A673 (cell line): ENCODE measurements at places on chromosomes 16 and 17. TPM values are rescaled to one million over a fixed set of nuclear protein-coding genes. Genes with fewer than 3 reads are reported as not detected.
A peak's percentile ranks its signal among the peaks of the same experiment; 100 is the strongest.

DNA sequence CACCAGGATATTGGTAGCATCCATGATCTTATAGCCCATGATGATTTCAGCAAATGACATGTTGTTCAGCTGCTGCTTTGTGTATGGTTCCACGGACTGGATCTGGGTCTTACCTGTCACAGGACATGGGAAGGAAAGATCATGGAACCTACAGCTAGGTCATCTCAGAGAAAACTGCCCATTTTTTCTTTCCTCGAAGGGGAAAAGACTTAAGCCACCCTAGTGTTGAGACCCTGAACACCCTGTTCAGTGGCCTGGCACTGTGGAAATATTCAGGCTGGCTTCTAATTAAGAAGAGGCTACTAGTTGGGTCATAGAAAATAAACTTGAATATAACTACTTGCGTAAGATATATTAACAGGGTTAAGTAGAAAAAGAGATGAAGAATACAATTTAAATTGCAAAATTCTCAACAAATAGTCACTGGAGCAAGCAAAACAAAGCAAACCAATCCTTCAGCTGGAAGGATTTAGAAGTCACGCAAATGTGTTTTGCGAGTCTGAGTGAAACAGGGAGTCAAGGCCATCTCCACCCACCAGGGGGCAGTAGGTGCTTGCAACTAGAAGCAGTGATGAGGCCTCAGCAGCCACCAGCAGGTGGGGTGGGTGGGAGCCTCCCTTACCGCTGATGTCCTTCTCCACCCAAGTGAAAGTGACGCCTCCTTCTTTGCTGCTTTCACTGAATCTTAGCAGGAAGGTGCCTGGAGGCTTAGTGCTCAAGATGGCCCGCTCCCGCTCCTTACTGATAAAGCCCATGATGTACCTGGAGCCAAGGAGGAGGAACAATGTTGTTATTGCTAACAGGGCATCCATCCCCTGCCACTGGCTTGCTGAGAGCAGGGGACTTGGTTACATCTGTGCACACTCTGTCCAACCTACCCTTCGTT, 34.3 kb downstream of the STAT5A start:
- H3K4me1 ChIP-seq = no peaks in the 10 kb centered on the region
- peak; percentile 86 for DNase-seq
- H3K27me3 ChIP-seq = no peaks in the 10 kb centered on the region
- no peak overlapping the region for H3K4me3 ChIP-seq
- no peak overlapping the region for H3K27ac ChIP-seq

- DNase-seq = no peak
- no peaks in the 10 kb centered on the region for H3K27me3 ChIP-seq
- no peaks in the 10 kb centered on the region for H3K4me1 ChIP-seq
- no peaks in the 10 kb centered on the region for H3K36me3 ChIP-seq
- H3K27ac ChIP-seq = no peak overlapping the region
These were observed 31.3 kb downstream of the MPHOSPH6 start for GRCh38 chr16:82138478-82139285.

DNA sequence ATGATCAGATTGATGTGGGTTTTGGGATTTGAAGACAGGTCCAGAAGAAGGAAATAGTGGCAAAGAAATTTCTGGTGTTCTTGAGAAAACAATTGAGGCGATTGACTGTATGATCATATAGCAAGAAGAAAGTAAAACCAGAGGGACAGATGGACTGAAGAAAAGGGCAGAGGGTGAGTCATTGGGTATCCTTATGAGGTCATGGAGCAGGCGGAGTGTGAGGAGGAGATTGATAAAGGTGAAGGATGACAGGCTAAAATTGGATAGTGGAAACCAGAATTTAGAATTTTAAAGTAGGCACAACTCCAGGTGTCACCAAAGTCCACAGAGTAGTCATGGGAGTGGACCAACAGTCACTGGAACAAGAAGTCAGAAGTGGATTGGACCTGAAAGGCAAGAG, 1.4 kb upstream of the KRT28 start:
- H3K36me3 ChIP-seq = no peaks in the 10 kb centered on the region
- H3K4me1 ChIP-seq = no peaks in the 10 kb centered on the region
- no peak for DNase-seq
- H3K4me3 ChIP-seq = no peak overlapping the region

DNA sequence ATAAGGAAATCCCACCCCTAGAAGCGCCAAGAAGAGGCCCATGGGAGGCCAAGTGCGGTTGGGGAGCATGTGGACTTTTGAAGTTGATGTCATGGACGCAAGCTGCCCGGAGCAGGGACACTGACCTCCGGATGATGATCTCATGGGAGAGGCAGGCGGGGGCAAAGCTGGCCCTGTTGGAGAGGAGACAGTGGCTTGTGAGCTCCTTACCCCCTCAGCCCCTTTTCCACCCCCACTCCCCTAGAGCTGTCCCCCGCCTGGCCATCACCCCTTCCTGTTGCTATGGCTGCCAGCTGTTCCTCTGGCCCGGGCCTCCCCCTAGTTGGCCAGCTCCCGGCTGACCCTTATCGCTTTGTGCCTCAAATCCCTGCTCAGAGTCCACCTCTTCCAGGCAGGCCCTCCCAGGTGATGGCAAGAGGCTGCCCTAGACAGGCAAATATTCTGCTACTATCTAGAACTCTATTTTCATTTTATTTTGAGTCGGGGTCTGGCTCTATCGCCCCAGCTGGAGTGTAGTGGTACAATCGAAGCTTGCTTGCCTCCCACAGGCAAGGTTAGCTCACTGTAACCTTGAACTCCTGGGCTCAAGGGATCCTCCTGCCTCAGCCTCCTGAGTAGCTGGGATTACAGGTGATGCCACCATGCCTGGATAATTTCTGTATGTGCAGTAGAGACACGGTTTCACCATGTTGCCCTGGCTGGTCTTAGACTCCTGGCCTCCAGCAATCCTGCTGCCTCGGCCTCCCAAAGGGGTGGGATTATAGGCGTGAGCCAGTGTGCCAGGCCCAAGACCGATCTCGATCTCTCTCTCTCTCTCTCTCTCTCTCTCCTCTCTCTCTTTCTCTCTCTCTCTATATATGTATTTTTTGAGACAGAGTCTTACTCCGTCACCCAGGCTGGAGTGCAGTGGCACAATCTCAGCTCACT, 6.6 kb downstream of the NOTUM start:
- no peak for DNase-seq
- peaks cover 14% of the 10 kb centered on the region for H3K27me3 ChIP-seq
- no peak overlapping the region for H3K27ac ChIP-seq
- no peaks in the 10 kb centered on the region for H3K4me1 ChIP-seq
- H3K4me3 ChIP-seq = no peak overlapping the region

DNA sequence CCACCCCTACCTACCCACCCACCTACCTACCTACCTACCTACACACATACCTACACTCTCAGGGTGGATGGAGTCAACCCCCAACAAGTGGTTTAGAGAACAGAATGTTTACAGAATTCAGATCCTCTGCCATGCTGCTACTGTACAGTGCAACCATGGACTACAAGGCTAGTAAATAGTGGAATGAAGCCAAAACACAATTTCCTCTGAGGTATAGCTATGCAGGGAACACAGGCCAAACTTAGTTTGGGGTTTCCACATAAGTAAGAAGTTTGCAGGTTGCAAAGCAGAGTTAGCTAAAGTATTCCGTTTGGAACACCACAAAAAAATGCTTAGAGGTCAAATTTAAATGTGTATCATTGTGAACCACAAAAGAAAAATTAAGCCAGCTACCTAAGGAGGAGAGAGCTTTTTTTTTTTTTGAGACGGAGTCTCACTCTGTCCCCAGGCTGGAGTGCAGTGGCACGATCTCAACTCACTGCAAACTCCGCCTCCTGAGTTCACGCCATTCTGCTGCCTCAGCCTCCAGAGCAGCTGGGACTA, 2.7 kb upstream of the AP1G1 start:
- no peaks in the 10 kb centered on the region for H3K36me3 ChIP-seq
- no peak overlapping the region for H3K27ac ChIP-seq
- H3K4me3 ChIP-seq = no peak overlapping the region
- DNase-seq = no peak
- no peaks in the 10 kb centered on the region for H3K27me3 ChIP-seq
- H3K4me1 ChIP-seq = peaks cover 10% of the 10 kb centered on the region

DNA sequence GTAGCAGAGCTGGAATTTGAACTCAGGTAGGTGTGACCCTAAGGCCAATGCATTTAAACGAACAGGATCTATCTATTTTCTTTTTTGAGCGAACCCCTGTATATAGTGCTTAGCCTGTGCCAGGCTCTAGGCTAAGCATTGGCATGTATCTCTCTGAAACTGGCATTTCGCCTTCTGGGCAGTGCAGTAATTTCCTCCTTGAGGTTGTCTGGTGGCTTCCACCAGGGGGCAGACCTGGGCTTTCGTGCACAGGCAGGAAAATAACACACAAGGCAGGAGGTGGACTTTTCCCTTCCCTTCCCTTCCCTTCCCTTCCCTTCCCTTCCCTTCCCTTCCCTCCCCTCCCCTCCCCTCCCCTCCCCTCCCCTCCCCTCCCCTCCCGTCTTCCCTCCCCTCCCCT, 34.4 kb upstream of the PRKCB start:
- no peak overlapping the region for H3K27ac ChIP-seq
- peak; percentile 90 for DNase-seq
- H3K4me1 ChIP-seq = peaks cover 17% of the 10 kb centered on the region
- no peaks in the 10 kb centered on the region for H3K27me3 ChIP-seq

- H3K4me1 ChIP-seq = peaks cover 9% of the 10 kb centered on the region
- H3K4me3 ChIP-seq = no peak overlapping the region
These were observed 47.9 kb upstream of the SREBF1 start for GRCh38 chr17:17884391-17885357.

DNA sequence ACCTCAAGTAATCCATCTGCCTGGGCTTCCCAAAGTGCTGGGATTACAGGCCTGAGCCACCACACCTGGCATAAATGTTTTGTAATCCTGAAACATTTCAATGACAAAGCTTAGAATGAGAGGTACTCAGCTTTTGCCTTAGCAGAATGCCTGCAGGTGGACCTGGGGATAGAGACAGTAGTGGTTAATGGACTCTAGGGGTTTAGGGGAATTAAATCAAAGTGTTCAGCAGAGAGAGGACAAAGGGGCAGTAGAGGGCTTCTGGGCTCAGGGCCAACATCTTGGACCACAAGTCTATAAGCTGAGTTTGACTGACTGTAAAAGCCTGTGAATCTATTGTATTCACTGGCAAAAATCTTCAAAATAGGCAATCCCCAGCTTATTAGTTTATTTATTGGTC, 36.0 kb upstream of the MED13 start:
- no peak overlapping the region for H3K4me3 ChIP-seq
- H3K27me3 ChIP-seq = no peaks in the 10 kb centered on the region
- no peaks in the 10 kb centered on the region for H3K4me1 ChIP-seq
- H3K27ac ChIP-seq = no peak overlapping the region
- no peaks in the 10 kb centered on the region for H3K36me3 ChIP-seq

DNA sequence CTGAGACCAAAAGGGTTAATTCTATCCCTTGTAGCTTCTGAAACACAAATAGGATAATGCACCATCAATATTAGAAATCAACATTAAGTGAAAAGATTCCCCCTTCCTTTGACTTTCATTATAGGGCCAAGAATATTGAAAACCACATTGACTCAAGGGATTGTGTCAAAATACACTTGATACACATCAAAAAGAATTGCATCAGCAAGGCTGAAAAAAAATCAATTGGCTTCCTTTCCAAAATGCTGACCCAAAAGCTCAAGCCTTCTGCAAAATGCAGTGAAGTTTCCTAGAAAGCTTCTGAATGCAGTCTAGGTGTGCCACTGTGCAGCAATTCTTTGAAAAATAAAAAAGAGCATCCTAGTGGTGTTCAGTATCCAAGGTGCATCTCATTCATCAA, 674.4 kb downstream of the TOX3 start:
- H3K4me3 ChIP-seq = no peak overlapping the region
- no peak overlapping the region for H3K27ac ChIP-seq
- H3K36me3 ChIP-seq = no peaks in the 10 kb centered on the region
- no peak for DNase-seq
- H3K4me1 ChIP-seq = peaks cover 27% of the 10 kb centered on the region

DNA sequence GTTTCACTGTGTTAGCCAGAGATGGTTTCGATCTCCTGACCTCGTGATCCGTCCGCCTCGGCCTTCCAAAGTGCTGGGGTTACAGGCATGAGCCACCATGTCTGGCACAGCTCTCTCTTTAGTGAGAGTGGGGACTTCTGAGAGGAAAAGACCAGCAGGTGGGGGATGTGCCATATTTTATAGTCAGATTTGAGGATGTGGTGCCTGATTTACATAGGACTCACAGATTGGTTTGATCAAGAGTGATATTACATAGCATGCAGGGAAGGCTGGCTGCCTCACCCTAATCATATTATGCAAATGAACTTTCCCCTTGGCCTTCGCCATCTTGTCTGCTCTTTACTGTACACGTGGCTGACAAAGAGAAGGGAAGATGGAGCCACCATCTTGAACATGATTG, 28.1 kb upstream of the MAPK3 start:
- H3K27me3 ChIP-seq = no peaks in the 10 kb centered on the region
- no peak for DNase-seq
- no peak overlapping the region for H3K27ac ChIP-seq
- H3K4me1 ChIP-seq = peaks cover 4% of the 10 kb centered on the region
- H3K36me3 ChIP-seq = no peaks in the 10 kb centered on the region

- no peak overlapping the region for H3K4me3 ChIP-seq
- H3K27me3 ChIP-seq = no peaks in the 10 kb centered on the region
- no peak for DNase-seq
- no peaks in the 10 kb centered on the region for H3K4me1 ChIP-seq
- no peak overlapping the region for H3K27ac ChIP-seq
- no peaks in the 10 kb centered on the region for H3K36me3 ChIP-seq
These were observed 4.7 kb downstream of the UMOD start for GRCh38 chr16:20347666-20348364.

GRCh38 chr16:68508641-68509240, 30.4 kb upstream of the ZFP90 start:
- peaks cover 47% of the 10 kb centered on the region for H3K27me3 ChIP-seq
- no peak for DNase-seq
- no peak overlapping the region for H3K27ac ChIP-seq
- no peaks in the 10 kb centered on the region for H3K36me3 ChIP-seq
- no peak overlapping the region for H3K4me3 ChIP-seq
- H3K4me1 ChIP-seq = no peaks in the 10 kb centered on the region

GRCh38 chr16:53827741-53828140, 123.8 kb downstream of the FTO start:
- no peak overlapping the region for H3K4me3 ChIP-seq
- no peaks in the 10 kb centered on the region for H3K4me1 ChIP-seq
- no peak overlapping the region for H3K27ac ChIP-seq
- no peaks in the 10 kb centered on the region for H3K27me3 ChIP-seq
- H3K36me3 ChIP-seq = no peaks in the 10 kb centered on the region

- no peaks in the 10 kb centered on the region for H3K27me3 ChIP-seq
- H3K27ac ChIP-seq = no peak overlapping the region
- no peak for DNase-seq
- H3K36me3 ChIP-seq = no peaks in the 10 kb centered on the region
- no peaks in the 10 kb centered on the region for H3K4me1 ChIP-seq
These were observed 107.6 kb downstream of the ZNF423 start for GRCh38 chr16:49748322-49748721.

GRCh38 chr17:45139533-45139920, 4.0 kb downstream of the ACBD4 start:
- H3K27ac ChIP-seq = no peak overlapping the region
- H3K36me3 ChIP-seq = no peaks in the 10 kb centered on the region
- DNase-seq = no peak
- H3K4me1 ChIP-seq = peaks cover 18% of the 10 kb centered on the region

GRCh38 chr16:616733-617586, 13.8 kb upstream of the WFIKKN1 start:
- H3K4me3 ChIP-seq = no peak overlapping the region
- H3K4me1 ChIP-seq = peaks cover 4% of the 10 kb centered on the region
- DNase-seq = no peak
- H3K36me3 ChIP-seq = no peaks in the 10 kb centered on the region

- no peak overlapping the region for H3K27ac ChIP-seq
These were observed 20.8 kb downstream of the ZFPM1 start for GRCh38 chr16:88473666-88474534.

ENPP7 gene
- total RNA-seq = not detected in 2 replicates

CDH16 gene
- not detected in 2 replicates for total RNA-seq

AGRP gene
- not detected in 2 replicates for total RNA-seq

CA5A gene
- total RNA-seq = not detected in 2 replicates

TBX4 gene
- total RNA-seq = not detected in 2 replicates
